ENCODE measurements at places on chromosomes 11 and 22.

- no peak for DNase-seq
These were observed 10.6 kb upstream of the AIFM3 start for GRCh38 chr22:20956258-20957101.

DNA sequence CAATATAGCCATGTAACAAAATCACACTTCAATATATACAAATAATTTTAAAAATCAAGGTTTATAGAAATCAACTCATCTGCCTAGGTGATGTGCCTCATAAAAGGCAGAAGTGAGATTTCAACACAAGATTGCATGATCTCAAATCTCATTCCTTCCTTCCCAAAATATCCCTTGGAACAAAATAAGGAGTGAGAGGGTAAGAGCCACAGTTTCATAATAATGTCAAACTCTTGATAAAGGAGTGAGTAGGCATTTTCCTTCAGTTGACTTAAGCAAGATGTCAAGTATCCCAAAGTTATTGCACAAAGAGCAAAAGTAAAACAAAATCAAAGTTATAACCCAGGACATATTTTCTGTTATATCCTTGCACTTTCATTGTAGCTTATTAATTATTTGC, 81.3 kb downstream of the C22orf31 start:
- DNase-seq = no peak

- DNase-seq = no peak
These were observed 480.3 kb downstream of the BRD1 start for GRCh38 chr22:49347376-49347775.

- DNase-seq = no peak
These were observed 86.8 kb downstream of the SLC1A2 start for GRCh38 chr11:35332524-35332923.

GRCh38 chr11:104164028-104164520, at the start of gene PDGFD:
Gene PDGFD (minus strand): TSS chr11:104164147.
- peak; percentile 54 for DNase-seq

DNA sequence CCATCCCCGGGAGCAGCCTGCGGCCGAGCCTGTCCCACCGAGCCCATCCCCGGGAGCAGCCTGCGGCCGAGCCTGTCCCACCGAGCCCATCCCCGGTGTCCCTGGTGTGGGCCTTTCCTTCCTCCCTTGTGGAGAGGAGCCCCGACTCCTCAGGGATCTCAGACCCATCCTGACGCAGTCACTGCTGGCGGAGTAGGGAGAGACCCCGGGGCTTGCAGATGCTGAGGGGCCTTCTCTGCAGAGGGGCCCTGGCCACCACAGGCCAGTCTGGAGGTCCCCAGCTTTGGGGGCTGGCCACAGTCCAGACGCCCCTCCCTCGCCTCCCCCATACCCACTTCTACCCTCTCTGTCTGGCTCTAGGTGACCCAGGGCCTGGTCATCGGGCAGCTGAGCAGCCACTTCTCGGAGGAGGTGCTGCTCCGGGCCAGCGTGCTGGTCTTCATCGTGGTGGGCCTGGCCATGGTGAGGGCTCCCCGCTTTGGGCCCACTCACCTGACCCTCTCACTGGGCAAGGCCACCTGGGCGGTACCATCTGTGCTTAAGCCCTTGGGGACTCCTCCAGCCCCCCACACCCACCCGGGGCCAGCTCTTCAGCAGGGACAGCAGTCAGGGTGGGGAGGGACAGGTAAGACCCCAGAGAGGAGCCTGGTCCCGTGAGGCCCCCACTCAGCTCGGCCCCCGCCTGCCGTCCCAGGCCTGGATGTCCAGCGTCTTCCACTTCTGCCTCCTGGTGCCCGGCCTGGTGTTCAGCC, 7.3 kb downstream of the PHLDA2 start:
- no peak for DNase-seq

GRCh38 chr11:13308704-13309103, 31.1 kb downstream of the BMAL1 start:
- DNase-seq = no peak

GRCh38 chr22:22818861-22819855, 68.5 kb upstream of the IGLL5 start:
- peak; percentile 62 for DNase-seq

DNA sequence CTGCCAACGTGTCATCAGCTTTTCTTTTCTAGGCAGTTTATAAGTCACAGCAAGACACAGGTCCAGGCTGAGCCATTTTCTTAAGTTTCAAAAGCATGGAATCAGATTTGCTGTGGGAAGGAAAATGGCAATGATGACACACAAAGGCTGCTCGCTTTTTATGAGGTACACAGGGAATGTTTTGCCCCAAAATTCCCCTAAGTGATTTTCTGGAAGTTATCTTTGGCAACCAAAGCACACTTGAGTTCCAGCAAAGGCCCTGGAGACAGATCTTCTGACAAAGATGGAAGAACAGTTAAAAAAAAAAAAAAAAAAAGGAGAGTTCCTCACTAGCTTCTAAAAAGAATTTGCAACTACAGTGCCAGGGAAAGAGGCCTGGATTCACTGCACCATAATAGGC, 260.8 kb downstream of the LARGE1 start:
- DNase-seq = no peak

DNA sequence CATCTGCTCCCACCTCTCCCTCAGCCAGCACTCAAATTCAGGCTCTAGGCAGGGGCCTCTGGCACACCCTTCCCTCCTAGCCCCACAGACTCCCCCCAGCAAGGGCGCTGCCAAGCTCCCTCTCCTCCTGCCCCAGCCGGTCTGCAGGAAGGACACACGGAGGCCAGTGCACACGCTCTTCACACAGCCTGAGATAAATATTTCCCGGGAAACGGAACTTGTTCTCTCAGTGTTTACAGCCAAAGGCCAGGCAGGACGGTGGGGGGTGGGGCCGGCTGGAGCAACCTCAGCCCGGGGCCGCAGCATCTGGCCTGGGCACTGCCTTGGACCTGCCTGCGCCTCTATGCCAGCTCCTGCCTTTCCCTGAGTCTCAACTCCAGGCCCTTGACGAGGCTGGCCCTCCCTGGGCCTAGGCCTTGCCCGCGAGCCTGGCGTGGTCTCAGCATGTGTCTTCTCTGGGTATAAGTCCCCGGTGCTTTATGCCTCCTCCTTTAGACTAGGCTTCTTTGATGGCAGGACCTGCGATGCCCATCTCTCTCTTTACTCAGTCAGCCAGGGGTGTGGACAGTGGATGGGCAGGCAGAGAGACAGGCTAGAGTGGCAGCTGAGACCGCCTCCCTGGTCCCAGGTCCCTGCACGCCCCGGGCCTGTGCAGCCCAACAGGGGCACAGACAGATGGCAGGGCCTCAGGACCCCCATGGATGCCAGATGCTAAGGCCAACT, 48.4 kb downstream of the PDE2A start:
- DNase-seq = no peak

DNA sequence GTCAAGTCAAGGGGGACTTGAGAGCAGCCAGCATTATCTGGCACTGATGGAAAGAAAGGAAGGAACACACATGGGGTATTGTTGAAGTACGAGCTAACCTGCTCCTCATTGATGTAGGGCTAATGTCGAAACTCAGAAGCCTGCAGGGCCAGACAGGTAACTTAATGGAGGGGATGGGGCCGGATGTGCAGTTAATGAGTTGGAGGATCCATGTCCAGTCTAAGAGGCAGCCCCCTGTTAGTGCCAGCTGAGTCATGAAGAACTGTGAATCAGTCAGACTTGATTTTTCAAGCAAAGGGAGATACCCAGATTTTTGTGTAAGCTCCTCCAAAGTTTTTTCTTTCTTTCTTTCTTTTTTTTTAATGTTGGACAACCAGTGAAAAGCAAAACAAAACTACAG, 65.6 kb downstream of the CECR2 start:
- no peak for DNase-seq

GRCh38 chr11:19441752-19442553, 201.2 kb upstream of the E2F8 start:
- peak; percentile 78 for DNase-seq

GRCh38 chr11:8593455-8593854, 573 bp downstream of the STK33 start:
- DNase-seq = no peak

- no peak for DNase-seq
These were observed 10.4 kb downstream of the MLC1 start for GRCh38 chr22:50074551-50075530.

- no peak for DNase-seq
These were observed 18.1 kb downstream of the TMPRSS13 start for GRCh38 chr11:117910941-117911655.

DNA sequence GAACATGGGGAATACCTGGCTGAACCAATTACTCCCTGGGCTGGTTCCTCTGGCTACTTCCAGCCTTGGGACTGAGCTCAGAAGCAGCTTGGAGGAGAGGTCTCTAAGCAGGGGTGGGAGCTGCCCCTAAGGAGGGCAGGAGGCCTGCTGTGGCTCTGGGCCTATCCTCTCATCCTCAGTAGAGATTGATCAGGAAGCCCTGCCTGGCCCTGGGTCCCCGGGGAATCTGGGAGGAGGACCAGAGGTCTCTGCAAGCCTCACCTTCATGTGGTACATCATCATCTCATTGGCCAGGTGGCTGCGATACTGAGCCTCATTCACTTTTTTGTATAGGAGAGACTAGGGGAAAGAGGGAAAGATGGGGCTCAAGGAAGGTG, 91.1 kb downstream of the PDE2A start:
- DNase-seq = no peak

- no peak for DNase-seq
These were observed 25.0 kb upstream of the CRTAM start for GRCh38 chr11:122813176-122813893.

DNA sequence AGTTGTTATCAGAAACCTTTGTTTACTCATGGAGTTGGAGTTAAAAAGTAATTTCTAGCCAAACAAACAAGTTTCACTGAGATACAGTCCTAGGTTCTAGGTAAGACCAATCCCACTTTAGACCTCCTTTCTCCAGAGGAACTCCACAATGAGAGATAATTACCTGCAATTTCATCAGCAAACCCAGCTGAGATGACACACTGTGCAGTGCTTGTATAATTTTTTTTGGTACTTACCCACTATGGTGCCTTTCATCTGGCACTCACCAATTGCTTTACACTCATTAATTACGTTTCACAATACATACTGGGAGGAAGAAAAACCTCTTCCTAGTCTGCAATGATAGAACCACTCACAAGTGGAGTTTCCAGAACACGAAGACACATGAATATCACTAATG, 1.8 kb upstream of the MUC15 start:
- no peak for DNase-seq

- DNase-seq = peak; percentile 73
These were observed 94.9 kb upstream of the SEPTIN5 start for GRCh38 chr22:19619144-19620009.

- DNase-seq = no peak
These were observed 114.2 kb upstream of the SEZ6L start for GRCh38 chr22:26054841-26055605.

- no peak for DNase-seq
These were observed 904.5 kb upstream of the API5 start for GRCh38 chr11:42407341-42407740.

- DNase-seq = no peak
These were observed 2.4 kb upstream of the OR10V1 start for GRCh38 chr11:59716051-59716450.

DNA sequence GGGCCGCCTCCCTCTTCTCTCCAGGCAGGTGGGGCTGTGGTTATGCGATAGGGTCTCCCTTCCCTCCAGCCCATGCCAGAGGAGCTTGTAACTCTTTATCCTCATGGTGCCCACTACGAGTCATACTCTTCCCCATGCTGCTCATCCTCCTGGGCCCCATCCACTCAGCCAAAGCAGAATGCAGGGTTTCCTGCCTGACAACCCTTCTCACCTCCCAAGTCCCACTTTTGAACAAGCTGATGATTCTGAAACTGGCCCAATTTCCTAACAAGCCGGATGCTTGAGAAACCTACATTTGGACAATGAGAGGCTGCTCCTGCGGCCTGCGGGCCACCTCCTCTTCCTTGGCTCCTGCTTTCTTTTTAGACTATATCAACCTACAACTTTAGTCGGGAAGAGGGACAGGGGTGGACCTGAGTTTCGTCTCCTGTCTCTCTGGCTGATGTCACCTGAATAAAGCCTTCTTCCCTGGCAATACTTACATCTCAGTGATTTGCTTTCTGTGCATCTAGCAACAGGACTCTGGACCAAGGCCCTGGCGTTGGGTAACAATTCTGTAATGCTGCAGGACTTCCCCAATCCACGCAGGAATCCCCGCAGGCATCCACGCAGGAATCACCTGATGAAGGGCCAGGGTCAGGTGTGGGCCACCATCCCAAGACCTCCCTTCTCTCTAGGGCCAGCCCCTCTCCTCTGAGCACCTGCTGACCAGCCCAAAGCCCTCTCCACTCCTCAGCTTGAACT, 1.5 kb upstream of the NDUFS8 start:
- no peak for DNase-seq

DNA sequence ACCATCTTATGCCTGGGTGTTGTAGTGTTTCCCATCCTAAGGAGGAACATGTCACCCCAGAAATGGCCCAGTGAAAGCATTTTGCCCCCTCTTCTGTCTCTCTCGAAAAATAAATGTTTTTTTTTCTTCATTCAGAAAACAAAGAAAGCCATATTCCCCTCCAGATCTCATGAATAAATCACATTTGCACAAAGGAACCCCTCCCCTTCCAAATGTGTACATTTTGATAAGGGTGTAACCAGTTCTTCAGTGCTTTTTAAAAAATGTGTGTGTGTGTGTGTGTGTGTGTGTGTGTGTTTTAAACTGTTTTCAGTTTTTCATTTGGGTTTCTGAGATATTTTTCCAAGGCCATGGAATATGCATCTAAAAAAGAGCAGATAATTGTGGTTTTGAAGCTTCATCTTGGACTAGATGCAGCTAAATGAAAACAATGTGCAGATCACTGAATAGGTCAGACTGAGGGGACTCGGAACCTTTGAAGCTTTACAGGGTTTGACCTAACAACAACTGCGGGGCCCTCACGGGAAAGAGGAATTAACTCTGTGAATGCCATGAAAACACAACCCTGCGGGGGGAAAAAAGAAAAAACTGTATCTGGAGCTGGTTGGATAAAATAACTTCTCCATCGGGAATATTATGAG, 76.4 kb downstream of the YAP1 start:
- DNase-seq = no peak

GRCh38 chr11:11250470-11250869, 102.6 kb downstream of the CSNK2A3 start:
- DNase-seq = no peak

GRCh38 chr11:71207563-71207962, 44.8 kb downstream of the SHANK2 start:
- DNase-seq = no peak

All from GM13976 (cell line).